ENCODE measurements at places on chromosomes 3 and 15.
A peak's percentile ranks its signal among the peaks of the same experiment; 100 is the strongest.

DNA sequence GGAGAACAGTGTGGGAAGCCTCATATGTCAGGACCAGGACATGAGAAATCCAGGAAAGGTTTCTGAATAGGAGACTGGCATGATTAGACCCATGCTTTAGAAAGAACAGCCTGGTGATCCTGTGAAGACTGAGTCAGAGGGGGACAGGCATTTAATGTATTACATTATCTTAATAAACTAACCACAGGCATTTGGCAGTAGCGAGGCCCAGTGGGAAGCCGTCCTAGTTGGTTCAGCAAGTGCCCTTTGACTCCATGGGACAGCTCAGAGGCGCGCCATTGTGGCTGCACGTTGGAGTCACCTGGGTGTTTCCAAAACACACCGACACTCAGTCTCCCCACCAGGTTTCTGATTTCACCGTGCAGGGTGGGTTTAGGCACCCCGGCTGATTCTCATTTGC lies 90.5 kb upstream of the DGKG start:
- DNase-seq = no peak

DNA sequence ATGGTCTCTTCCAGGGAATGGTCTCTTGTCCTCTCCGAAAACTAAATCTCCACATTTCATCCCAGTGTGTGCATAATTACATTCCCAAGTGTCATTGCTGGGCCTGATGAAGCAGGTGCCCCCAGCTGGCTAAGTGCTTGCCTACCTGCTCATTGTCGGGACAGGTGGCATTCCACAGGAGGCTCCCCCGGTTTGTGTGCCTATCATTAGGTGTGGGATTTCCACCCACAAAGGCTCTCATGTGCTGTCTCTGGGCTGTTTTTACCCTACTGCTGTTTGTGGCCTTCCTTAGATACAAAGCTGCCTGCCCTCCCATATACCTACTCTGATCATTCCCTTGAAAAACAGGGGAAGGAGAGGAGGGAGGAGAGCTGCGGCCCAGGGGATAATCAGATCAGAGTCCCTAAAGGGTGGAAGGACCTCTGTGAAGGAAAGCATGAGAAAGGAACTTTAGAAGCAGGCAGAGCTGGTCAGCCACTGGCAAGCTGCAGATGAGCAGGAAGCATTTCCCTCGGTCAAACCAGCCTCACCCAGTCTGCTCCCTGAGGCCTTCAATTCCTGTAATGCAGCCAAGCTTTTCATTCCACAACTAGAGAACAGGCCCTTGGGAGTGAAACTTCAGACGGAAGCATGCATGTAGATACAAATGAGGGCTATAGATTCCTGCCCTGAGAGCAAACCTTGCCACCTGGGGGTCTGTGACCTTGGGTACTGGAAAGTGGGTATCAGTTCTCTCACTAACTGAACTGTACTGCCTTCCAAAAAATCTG lies 60.7 kb upstream of the HEG1 start:
- DNase-seq = no peak

- no peak for DNase-seq
Measured at GRCh38 chr15:68504681-68505170, 72.8 kb upstream of the ITGA11 start.

- no peak for DNase-seq
Measured at GRCh38 chr3:112093180-112093522, 7.0 kb downstream of the C3orf52 start.

DNA sequence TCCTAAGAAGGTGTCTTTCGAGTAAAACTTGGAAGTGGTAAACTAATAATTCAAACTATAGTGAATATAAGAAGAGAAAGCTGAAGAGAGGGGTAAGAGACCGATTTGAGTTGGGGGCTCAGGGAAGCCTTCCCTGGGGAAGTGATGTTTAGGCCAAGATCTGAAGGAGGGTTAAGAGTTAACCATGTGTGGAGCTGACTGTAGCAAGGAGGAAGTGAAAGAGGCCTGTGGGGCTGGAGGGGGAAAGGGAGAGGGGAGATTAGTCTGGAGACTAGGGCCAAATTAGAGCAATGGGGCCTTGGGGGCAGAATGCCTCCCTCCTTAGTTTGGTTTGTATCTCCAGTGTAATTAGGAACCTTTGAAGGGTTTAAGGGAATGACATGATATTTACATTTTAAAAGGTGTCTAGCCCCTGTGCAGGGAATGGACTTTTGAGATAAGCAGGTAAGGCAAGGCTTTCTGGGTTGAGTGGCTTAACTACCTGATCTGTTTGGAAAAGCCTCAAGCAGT lies 2.2 kb downstream of the ZNF592 start:
- DNase-seq = no peak

GRCh38 chr15:93029214-93029835 lies 59.7 kb downstream of the RGMA start:
- peak; percentile 52 for DNase-seq

DNA sequence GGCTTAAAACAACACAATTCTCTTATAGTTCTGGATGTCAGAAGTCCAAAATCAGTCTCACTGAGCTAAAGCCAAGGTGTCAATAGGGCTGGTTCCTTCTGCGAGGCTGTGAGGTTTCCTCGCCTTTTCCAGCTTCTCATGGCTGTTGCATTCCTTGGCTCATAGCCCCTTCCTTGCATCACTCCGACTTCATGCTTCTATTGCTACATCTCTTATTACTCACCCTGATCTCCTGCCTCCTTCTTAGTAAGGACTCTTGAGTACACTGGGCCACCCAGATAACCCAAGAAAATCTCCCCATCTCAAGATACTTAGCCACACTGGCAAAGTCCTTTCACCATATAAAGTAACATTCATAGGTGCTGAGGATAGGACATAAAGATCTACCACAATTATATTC lies 193.9 kb downstream of the ADAMTS17 start:
- DNase-seq = no peak

DNA sequence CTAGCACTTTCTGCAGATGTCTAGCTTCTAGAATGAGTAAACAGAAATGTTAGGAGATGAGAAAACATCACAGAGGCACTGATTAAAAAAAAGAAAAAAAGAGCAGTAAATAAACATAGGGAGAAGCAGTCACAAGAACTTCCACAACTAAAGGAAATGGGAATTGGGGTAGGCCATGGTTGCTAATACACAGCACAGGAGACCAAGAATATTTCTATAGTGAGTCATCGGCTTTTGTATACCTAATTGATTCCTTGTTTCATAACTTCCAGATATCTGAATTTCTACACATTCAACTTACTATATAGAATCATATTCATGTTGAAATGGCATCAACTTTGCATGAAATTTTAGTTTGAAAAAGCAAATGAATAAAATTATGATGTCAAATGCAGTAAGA lies 47.3 kb upstream of the TCF12 start:
- no peak for DNase-seq
